Upper lobe of right lung (tissue), 1 donor: ENCODE measurements at places on chromosomes 12 and 14. TPM values are rescaled to one million over a fixed set of nuclear protein-coding genes. Genes with fewer than 3 reads are reported as not detected.

DNAJC22 gene
- 0.67 TPM for total RNA-seq

RNASE7 gene
- total RNA-seq, result not detected

MYL2 gene
- not detected for total RNA-seq

DNA sequence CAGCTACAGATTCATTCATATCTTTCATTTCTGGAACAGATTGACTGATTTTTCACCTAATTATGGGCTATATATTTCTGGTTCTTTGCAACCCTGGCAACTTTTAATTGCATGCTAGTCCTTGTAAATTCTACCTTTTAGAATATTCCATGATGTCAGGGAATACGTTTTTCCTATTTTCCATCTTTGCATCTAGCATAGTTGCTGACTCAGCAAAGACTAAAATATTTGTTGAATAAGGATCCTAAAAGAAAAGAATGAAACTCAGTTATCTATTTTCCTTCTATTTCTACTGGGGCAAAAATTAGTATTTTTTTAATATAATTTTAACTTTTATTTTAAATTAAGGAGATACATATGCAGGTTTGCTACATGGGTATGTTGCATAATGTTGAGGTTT is 438.3 kb downstream of the GXYLT1 start:
- no peaks in the 10 kb centered on the region for H3K36me3 ChIP-seq
- no peak overlapping the region for H3K27ac ChIP-seq
- H3K4me1 ChIP-seq, result no peaks in the 10 kb centered on the region

DNA sequence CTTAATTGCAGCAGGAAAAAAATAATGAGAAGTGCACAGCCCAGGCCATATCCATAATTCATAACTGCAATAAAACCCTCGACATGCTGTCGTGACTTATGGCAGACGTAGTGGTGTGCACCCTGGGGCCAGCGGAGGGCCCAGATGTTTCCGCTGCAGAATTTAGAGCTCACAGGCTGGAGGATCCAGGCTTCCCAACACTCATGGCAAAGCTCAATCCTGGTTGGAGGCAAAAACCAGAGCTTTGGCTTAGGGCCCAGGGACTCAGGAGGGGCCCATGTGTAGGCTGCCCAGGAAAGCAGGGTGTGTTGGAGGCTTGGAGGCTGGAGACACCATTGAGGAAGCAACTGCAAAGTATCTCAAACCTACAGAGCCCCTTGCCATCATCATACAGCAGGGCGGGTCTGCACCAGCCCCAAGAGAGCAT is 68.7 kb downstream of the SERPINA3 start:
- H3K36me3 ChIP-seq, result no peaks in the 10 kb centered on the region
- no peak overlapping the region for H3K4me3 ChIP-seq
- peak; percentile 28 for DNase-seq
- no peak overlapping the region for H3K27ac ChIP-seq

DNA sequence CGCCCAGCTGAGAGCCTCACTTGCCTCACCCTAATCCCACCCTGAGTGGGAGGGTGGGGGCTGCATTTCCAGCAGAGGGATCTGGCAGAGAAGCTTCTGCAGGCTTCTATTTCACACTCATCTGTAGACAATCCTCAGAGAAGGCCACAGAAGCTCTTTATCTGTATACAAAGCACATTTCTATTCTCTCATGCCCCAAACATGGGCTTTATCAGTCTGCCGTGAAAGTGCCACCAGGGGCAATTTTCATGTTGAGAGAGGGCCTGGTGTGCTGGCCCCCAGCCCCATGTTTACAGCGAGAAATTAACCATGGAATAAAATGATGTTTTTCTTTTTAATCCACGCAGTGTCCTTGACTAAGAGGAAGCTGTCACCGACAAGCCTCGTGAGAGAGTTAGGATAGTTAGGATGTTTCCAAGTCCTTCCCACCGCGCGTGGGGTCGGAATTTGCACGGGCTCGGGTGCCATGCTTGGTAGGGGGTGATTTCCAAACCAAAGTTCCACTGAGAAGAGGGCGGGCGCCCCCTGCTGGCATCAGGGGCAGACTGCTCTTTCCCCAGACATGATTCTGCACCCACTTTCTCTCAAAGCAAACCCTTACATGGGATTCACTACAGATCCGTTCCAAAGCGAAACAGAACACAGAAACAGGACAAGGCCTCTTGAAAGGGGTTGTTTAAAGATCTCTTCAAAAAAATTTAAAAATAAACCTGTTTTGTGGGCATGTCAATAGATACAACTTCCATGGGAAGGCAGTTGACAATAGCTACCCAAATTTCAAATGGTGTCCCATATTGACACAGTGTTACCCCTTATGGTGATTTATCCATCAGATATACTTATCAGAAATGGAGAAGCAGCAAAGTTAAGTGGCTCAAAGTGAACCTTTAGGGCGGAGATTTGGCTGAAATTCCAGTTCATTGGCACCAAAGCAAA is 19.4 kb downstream of the BDKRB1 start:
- peak; percentile 87 for DNase-seq
- no peaks in the 10 kb centered on the region for H3K36me3 ChIP-seq
- no peak overlapping the region for H3K27ac ChIP-seq
- H3K4me1 ChIP-seq, result peaks cover 10% of the 10 kb centered on the region
- no peak overlapping the region for H3K4me3 ChIP-seq

DNA sequence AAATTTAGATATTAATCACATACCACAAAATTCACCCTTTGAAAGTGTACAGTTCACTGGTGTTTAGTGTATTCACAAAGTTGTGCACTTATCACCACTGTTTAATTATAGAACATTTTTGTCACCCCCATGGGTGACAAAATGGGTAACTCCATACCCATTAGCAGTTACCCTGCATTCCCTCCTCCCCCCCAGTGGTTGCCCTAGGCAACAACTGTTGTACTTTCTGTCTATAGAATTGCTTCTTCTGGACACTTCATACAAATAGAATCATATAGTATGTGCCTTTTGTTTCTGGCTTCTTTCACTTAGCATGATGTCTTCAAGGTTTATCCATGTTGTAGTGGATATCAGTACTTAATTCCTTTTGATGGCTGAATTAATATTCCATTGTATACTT is 52.7 kb downstream of the FBXO34 start:
- no peak for DNase-seq
- H3K4me3 ChIP-seq, result no peak overlapping the region
- peaks cover 5% of the 10 kb centered on the region for H3K4me1 ChIP-seq
- no peaks in the 10 kb centered on the region for H3K27me3 ChIP-seq
